ENCODE measurements at places on chromosomes 2 and 18.

DNA sequence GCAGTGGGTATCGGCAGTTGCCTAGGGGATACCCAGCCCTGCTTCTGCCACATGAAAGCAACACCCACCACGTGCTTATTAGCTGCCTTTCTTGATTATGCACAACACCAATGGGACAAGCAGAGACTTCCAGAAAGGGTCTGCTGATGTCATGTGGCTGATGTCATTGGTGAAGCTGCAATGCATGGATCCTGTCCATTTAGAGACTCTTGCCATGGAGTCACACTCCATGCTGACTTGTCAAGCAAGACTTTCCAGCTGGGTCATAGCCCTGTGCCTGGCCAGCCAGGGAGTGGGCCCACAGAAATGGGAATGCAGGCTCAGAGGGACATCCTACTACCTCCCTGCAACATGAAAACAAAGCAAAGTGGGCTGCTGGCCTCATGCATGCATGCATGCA, 81.8 kb downstream of the VAPA start:
- DNase-seq = no peak

GRCh38 chr2:176924909-176925534, 287.6 kb upstream of the HNRNPA3 start:
- DNase-seq = no peak

DNA sequence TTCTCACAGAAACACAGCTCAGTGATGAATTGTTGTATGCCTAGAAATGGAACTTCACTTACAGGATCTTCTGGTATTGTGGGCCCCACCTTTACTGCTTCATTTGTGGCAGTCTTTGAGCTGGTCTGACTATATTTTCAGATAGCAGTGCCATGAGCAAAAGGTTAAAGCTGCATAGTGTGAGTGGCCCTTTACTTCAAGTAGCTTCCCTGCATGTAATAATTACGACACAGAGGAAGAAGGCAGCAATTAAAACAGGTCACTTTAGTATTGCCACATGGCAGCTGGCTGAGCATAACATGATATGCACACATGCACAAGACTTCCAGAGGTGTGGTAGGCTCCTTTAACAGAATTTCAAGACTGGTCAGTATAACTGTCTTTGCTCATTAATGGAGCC, 426.3 kb upstream of the ZEB2 start:
- no peak for DNase-seq

DNA sequence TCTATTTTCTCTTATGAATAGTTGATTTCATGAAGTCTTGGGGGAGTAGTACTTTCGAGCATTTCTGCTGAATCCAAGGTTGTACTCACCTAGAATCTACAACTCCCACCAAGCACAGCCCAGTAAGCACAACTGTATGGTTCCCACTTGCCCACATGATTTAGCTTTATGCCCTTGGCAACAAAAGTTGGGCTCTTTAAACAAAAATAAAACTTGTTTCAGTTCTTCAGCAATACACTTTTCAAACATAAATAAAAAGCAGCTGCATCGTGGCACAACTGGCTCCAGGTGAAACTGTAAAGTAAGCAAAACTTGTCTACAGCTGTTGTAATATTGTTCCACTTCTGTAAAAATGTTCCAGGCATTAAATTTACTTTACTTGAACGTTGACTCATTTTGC, 99.8 kb upstream of the FSIP2 start:
- DNase-seq = no peak

- DNase-seq = no peak
Measured at GRCh38 chr2:127572841-127573240, 37.4 kb downstream of the MYO7B start.

DNA sequence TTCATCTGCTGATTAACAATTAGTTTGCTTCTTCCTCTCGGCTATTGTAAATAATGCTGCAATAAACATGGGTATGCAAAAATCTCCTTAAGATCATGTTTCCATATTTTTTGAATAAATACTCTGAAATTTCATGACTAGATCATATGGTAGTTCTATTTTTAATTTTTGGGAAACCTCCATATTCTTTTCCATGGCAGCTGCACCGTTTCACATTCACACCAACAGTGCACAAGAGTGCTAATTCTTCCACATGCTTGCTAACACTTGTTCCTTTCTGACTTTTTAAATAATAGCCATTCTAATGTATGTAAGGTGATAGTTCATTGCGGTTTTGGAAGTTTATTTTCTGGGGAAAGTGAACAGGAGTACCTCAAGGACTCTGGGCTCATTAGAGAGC, 52.6 kb upstream of the TACR1 start:
- DNase-seq = no peak

DNA sequence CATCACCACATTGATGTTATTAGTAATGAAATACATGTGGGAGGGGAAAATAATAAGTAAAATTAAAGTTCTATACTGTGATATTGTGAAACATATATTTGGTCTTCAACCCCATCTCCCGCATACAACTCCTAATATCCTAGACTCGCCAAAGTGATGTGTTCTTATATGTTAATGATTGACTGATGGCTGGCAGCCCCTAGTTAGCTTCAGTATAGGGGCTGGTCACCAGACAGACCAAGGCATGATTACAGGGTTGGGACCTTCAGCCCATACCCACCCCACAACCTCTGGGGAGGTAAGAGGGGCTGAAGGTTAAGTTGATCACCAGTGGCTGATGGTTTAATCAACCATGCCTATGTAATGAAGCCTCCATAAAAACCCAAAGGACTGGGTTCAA, 28.1 kb upstream of the MREG start:
- DNase-seq = no peak

DNA sequence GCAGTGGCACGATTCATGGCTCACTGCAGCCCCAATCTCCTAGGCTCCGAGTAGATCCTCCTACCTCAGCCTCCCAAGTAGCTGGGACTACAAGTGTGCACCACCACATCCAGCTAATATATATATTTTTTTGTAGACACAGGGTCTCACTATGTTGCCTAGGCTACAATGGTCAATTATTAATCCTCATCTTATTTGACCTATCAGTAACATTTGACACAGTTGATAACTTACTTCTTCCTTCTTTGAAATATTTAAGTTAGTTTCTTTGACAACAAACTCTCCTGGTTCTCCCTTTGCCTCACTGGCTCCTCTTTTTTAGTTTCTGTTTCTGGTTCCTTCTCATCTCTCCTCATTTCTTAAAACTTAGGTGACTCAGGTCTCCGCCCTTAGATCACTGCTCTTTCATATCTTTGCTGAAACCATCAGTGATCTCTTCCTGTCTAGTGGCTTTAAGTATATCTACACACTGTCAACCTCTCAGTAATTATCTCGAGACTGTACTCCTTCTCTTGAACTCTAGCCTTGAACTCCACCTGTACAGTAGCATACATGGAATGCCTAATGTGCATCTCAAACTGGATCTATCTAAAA, 11.5 kb downstream of the PGAP1 start:
- DNase-seq = no peak

- no peak for DNase-seq
Measured at GRCh38 chr2:74083750-74084149, 64.0 kb downstream of the BOLA3 start.

DNA sequence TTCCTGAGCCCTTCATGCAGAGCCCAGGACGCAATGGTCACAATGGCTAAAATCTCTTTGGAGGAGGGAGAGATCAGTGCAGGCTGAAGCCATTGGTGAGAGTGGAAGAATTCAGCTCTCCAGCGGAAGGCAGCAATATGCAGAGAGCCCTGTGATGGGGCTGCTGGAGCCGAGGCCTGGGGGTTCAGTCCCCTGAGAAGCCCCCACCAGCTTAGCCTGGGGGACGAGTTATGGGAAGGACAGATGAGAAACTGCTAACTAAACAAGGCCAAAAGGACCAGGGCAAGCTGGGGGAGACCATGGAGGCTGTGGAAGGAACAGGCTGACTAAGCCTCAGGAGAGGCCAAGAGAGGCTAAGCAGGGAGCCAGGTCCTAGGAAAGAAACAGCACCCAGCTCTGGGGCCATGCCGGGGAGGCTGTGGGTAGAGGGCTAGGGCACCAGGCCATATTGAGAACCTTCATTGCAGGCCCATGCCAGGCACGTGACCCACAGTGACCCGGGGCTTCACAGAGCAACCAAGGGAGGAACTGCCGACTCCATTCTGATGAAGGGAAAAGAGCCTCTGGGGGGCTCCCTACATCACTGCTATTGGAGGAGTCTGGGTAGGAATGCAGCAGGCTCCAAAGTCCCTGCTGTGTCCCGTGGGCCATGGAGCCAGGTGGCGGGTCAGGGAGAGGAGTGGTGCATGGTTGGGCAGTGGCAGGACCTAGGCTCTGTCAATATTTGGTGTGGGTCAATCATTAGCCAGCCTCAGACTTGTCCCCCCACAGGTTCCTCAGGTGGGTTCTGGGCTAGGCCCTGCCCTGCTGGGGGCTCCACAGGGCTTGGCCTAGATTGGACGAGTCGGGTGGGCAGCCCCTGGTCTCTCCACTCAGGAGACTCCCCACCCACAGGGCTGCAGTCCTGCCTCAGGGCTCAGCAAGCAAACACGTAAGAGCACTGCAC, 19.8 kb downstream of the PROC start:
- DNase-seq = no peak

DNA sequence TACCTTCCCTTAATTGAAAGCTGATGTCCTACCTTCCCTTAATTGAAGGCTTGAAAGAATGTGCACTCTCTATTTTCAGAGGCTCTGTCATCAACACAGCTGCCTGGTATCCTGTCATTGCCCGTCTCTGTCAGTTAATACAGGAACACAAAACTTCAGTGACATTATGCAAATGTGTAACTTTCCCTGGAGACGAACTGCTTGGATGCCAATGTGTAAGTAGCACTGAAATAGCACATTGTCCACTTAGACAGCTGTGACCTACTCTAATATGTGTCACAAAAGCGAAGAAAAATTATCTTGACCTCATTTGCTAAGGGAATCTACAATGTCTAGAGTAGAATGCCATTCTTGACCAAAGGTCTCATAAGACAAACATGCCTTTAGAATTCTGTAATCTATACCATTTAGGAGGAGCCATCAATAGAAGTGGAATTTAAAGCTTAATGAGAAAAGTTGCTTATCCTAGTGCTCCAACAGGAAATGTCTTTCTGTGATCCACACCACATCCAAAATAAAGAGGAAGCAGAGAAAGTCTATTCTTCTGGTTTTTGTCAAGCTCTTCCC, 138.1 kb downstream of the BARD1 start:
- no peak for DNase-seq

GRCh38 chr2:10179422-10179821, 56.9 kb downstream of the RRM2 start:
- DNase-seq = no peak

DNA sequence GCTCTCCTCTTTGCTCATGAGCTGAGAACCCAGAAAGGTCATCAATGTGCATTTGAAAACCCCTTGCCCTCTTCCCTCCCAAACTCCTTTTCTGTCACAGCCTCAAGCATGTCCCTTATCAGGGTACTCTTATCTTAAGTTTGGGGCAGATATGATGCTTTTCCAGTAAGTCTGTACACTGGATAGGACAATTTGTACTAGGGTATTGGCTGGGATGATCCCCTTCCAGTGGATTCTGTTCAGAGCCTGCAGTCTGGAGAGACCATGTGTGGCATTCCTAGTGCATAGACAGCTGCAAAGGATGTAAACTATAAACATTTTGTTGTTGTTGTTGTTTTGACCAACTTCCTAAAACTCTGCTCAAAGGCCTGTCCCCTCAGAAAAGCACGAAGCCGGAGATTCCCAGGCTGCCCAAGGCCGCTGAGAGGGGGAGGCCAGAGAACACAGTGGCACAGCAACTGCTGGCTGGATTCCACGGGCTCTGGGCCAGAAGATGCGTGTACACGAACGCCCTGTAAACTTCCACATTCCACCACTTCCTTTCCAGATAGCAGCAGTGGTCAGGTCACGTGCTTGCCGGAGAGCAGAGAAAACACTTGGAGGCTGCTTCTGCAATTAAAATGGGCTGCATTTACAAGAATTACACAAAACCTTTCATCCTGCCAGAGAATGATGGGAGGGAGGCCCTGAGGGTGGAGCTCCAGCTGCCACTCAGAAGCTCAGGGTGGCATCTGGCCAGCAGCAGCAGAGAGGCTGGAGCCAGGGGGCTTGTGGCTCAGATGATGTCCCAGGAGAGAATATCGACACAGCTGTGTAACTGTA, 42.1 kb downstream of the BMP10 start:
- DNase-seq = peak; percentile 69

DNA sequence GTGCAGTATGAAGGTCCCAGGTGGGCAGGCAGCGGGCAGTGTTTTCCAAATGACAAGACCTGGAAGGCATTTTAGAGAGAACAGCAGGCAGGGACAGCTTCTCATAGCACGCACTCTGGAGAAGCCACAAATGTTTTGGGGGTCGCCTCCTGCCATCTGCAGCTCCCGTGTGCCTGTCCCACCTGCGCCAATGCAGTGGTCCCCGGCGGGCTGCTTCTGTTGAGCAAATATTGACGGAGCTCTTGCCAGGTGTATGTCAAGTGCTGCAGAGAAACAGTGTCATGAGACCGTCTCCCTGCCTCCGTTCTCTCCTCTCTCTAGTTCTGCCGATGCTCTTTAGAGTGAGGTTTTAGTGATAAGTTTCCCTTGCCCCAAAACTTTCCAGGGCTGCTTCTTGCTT, 174.8 kb downstream of the LDLRAD4 start:
- no peak for DNase-seq

DNA sequence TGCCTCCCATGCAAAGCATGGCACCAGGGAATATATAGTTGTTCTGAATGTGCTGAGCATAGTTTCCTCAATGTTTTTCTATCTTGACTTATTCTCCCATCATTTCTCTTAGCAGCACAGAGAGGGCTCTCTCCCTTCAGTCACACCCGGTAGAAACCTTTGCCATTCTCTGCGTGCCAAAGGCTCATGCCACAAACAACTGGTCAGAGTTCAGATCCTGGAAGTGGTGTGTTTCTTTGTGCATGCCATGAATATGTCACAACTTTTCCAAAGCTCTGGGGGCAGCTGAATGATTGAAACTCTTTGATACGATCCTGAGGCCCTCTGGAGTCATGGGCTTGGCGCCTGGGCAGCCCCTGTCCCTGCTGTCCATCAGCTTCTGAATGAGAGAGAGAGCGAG, 28.0 kb upstream of the EDAR start:
- no peak for DNase-seq

- no peak for DNase-seq
Measured at GRCh38 chr2:101446869-101447268, 28.0 kb downstream of the RFX8 start.

GRCh38 chr2:3254442-3254941, 123.1 kb downstream of the EIPR1 start:
- no peak for DNase-seq

GRCh38 chr2:118055512-118056164, 32.6 kb upstream of the INSIG2 start:
- DNase-seq = no peak
